ENCODE measurements at places on chromosomes 2 and 18. TPM values are rescaled to one million over a fixed set of nuclear protein-coding genes. Genes with fewer than 3 reads are reported as not detected.

Gene TANC1
- 10.6 TPM for total RNA-seq

Gene EMILIN1
- total RNA-seq: not detected

Gene STRADB
- total RNA-seq: 22.8 TPM

Gene TMEM182
- 6.3 TPM for total RNA-seq

Gene LYG2
- total RNA-seq: not detected
